Amygdala (tissue), 56 donors: ENCODE measurements at places on chromosomes 2 and 18.

- DNase-seq, result no peak
Observed at GRCh38 chr2:218293715-218294429, 1.6 kb upstream of the TMBIM1 start.

- no peak for DNase-seq
Observed at GRCh38 chr2:117692001-117692763, 122.3 kb upstream of the DDX18 start.

GRCh38 chr2:240786355-240786841, 33.6 kb downstream of the KIF1A start:
- no peak for DNase-seq

- no peak for DNase-seq
Observed at GRCh38 chr2:214740867-214741395, 68.6 kb downstream of the BARD1 start.

DNA sequence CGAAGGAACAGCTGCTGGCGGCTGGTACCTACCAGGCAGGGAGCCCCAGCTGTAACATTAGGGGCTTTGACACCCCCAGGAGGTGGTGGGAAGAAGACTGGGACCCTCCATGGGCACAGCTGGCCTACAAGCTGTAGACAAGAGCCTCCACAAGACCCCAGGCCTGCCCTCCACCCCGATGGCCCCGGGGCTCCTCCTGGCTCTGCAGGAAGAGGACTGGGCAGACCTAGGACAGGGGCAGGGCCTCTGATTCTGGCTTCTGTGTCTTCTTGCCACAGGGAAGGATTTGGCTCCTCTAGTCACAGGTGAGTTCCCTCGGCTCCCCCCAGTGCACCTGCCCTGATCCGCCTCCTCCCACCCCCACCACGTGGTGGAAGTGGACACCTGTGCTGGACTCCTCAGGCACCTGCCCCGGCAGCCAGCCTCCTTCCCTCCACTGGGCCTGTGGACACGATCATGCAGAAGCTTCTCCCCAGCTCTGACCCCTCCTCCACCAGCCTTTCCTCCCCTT, 53.4 kb upstream of the ODC1 start:
- no peak for DNase-seq

- DNase-seq, result no peak
Observed at GRCh38 chr2:180873219-180873618, 107.2 kb upstream of the UBE2E3 start.

DNA sequence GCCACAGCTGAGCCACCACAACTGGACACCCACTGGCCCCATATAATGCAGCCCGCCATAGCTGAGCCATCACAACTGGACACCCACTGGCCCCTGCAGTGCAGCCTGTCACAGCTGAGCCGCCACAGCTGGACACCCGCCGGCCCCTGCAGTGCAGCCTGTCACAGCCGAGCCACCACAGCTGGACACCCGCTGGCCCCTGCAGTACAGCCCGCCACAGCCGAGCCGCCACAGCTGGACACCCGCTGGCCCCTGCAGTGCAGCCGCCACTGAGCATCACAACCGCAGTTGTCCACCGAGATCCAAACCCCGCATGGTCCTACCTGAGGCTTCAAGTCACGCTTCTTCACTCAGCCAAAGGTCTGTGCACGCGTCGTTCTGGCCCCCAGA, 134.2 kb downstream of the PXDN start:
- DNase-seq, result no peak

DNA sequence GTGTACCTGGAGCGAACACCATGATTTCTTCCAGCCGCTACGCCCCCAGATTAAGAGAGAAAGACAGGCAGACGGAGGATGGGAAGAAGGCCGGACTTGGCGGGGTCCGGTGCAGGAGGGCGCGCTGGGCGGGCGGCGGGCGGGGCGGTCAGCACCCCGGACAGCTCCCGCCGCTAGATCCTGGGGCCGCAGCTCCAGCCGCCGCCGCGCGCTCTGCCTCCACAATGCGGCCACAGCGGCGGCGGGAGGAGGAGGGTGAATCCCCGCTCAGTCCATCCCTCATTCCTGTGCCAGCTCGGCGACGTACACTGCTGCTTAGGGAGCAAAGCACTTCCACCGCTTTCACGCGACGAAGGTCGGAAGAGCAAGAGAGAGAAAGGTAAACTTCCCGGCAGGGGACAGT, at the start of gene AKAIN1:
TSS of gene AKAIN1 (minus strand) at position 226 of the 403 bp plus-strand sequence. CDS start at position 22, 204 bp downstream.
- DNase-seq, result peak; percentile 11

DNA sequence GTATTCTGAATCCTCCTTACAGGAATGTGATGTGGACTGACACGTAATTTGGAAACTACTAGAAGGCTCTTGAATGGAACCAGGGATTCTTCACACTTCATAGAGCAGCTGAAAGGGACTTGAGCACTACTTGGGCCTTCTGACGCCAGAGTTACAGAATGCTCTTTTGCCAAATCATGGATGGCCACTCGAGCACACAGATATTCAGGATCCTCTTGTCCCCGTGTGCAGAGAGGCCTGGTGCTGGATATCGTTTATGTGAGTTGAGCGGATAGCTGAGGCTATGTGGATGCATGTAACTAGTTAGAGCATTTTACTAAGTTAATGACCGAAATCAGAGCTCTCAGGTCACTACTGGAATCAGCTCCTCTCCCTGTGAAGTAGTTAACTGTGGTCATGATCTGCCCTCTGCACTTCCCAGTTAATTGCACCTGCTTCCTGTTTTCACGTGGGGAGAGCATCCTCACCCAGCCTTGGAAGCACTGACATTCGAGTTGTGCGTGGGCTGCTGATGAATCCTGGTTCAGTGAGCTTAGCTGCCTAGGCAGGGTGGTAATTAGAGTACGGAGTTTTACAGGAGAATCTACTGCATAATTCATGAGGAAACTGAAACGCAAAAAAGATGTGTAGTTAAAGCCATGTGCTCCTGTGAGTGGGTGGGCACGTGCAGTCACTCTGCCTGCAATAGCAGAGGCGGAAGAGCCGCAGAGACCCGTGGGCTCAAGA, 5.2 kb upstream of the TPO start:
- no peak for DNase-seq

GRCh38 chr18:34990597-34990996, 50.6 kb upstream of the MAPRE2 start:
- no peak for DNase-seq

GRCh38 chr18:1393929-1394328, 489.3 kb downstream of the ADCYAP1 start:
- no peak for DNase-seq

DNA sequence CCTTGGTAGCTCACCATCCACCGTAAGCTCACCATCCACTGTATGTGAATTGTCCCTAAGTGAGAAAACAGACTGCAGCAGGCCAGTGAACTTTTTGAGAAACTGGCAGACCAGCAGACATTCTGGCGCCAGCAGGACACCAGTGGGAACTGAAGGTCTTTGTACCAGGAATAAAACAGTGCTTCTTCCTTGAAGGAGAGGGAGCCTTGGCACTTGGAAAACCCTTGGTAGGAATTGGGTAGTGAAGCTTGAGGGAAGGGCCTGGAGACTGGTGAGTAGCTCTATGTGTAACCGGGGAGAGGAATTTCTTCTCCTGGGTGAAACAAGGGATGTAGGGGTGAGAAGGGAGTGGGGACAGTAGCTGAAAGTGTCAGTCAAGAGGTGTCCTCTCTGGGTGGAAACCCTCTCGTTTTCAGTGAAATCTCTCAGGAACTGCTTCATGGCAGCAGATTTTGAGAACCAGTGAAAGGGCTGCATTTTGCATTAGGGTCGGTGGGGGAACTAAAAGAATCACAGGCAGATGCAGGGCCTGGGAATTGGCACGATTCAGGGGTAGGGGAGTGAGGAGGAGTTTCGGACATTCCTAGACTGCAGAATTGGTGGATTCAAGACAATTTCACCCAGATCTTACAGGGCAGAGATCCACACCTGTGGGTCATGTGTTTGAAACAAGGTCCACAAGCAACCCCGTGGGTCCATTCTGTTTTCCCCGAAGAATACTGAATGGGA, 131.5 kb upstream of the DLX2 start:
- peak; percentile 18 for DNase-seq

GRCh38 chr2:236718207-236718992, 148.8 kb downstream of the ACKR3 start:
- DNase-seq, result no peak

DNA sequence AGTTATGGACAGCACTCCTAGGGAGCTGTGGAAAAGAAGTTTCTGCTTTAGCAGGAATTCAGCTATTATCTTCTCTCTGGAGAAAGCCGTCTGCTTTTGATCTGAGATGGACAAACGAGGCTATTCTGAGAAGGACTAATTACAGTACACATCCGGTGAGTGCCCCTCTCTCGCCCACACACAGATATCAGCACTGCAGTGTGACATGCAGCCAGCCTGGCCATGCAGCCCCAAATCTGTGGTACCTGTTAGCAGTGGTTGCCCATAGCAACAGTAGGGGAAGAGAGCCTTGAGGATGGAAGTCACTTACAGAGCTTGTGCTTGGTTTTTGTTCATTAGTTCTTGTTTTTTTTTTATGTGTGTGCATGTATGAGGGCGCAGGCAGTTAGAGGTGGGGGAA, 73.9 kb upstream of the TRIB2 start:
- DNase-seq, result no peak

DNA sequence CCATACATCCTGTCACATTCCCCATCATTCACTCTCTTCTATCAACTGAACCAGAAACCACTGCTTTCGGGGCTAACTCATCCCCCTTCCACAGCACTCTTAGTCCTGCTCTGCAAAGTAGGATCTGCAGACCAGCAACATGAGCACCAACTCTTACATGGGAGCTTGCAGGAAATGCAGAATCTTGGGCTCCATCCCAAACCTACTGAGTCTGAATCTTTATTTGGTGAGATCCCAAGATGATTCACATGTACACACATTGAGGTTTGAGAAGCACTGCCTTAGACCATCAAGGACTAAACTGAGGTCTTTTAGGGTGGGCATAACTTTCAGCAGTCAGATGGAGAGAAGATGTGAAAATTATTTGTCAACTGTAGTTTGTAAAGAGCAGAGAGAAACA, 235.6 kb upstream of the EPHA4 start:
- DNase-seq, result no peak

DNA sequence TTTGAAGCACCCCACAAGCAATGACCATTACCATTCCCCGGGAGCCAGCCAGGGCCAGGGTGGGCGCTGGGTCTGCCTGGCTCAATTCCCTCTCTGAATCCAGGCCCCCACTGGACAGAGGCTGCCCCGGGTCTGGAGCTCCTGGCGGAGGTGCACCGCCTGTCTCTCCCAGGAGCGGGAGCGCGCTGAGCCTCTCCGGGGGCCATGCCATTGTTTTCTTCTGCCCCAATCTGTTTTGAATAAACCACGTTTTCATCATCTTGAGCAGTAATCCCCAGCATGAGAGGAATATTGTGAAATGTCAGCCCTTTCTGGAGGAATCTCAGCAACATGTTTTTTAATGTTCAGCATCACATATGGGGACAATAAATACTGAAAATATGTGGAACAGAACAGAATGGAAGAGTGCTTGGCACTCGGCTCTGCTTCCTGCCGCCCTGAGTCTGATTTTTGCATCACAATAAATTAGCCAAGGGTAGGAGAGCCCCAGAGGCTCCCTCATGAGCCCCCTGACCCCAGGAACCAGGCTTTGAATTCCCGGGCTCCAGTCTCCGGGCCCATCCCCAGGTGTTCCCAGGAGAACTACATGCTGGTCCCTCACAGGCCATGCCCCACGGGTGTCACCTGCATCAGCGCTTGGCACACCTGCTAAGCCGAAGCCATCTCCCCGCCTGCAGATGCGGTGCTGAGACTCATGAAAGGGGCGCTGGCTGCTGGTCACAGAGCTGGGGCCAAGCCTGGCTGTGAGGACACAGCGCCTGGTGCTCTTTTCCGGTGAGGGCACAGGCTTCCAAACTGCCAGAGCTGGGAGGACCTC, 88.8 kb downstream of the INHBB start:
- DNase-seq, result no peak

DNA sequence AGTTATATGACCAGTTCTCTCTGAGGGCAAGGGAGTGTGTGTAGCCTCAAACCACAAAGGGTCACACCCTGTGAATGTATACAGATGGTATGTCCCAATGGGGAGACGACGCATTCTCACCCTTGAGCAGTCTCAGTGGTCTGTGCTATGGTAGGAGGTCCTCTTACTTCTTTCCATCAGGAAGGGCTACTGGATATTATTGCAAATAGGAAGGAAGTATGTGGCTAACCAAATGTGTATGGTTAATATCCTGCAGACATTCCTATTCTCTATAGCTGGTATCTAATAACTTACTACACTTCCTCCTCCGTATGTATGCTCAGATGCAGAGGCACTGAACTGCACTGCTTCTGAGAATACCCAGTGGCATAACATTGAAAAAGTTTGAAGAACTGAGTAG, 306.7 kb upstream of the CCDC68 start:
- no peak for DNase-seq

DNA sequence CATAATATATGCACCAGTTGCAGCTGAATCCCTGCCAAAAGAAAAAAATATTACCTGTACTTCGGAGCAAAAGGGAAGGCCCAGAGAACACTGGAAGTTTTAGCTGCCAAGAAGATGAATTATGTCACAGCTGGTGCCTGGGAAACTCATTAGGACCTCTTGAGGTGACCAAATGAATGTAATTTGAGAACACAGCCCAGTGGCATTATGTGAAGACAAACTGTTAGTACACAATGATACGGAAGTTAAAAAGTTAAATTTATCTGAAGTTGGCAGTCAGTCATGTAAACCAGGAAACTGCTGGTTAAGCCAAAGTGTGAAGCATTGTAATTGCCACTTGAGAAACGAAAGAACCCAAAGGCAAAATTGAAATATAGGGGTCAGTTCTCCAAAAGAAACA, 80.7 kb downstream of the EML4 start:
- no peak for DNase-seq

GRCh38 chr2:233422649-233423551, 68.6 kb downstream of the DGKD start:
- DNase-seq, result no peak

DNA sequence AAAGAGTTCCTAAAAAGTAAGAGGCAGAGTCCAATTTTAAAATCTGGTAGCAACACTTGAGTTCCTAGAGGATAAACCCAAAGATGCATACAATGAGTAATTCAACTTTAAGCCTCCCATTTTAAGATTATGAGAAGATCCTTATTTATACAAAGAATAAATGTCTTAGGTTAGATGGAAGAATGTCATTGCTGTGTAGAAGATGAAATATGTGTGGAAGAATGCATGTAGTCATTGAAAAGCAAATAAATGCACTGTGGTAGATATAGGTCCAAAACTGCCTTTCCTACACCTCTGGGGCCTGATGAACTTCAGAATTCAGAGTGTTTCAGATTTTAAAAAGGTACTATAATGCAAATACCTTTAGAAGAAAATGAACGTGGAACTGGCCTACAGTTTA, 58.7 kb upstream of the LRP1B start:
- DNase-seq, result no peak
